Hepatocyte (in vitro differentiated cells): ENCODE measurements at places on chromosomes 7 and 10.

DNA sequence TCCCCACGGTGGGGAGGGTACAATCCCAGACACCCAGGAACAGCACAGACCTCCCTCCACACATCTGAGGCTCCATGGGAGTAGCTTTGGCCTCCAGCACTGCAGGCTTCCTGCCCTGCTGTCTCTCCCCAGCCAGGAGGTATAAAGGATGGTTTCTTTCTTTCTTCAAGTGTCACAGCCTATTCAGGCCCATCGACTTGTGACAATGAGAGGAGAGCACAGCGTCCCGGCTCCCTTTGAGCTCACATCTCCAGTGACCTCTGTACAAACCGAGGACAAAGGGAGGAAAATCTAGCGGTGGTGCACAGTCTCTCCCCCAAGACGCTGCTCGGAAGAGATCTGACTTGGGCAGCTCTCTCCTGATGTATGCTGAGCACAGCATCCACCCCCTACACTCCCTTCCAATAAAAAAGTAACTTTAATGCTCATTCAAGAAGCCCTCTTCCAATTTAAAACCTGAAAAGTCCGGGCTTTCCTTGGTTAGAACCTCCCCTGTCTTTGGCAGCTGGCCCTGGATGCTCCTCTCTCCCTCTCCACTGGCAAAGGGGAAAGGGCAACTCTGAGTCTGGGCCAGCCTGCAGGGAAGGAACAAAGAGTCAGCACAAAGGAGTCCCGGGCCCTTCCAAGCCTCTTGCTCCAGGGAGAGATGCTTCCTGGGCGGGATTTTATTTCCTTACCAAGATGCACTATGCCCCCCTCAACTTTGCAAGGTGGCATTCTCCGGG, 18.0 kb downstream of the CHST15 start:
- no peak for DNase-seq

GRCh38 chr10:123912871-123913270, 21.3 kb upstream of the CPXM2 start:
- DNase-seq = no peak

- DNase-seq = no peak
Measured at GRCh38 chr7:158476331-158476932, 111.2 kb downstream of the PTPRN2 start.

DNA sequence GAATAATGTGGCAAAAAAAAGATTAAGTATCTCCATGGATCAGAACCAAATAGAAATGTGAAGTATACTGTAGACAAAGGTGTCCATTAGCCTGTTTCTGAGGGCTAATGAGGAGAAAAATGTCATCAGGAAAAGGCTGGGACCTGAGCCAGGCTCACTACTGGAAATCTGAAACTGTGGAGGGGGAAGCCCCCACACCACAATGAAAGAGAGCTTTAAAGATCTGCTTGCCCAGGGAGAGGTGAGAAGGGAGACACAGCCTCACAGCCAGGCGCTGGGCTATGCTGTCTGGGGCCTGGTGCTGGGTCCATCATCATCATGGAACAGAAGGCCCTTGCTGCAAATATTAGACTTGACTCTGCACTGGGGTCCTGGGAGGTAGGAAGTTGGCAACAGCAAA, 90.4 kb downstream of the OSBPL3 start:
- no peak for DNase-seq

DNA sequence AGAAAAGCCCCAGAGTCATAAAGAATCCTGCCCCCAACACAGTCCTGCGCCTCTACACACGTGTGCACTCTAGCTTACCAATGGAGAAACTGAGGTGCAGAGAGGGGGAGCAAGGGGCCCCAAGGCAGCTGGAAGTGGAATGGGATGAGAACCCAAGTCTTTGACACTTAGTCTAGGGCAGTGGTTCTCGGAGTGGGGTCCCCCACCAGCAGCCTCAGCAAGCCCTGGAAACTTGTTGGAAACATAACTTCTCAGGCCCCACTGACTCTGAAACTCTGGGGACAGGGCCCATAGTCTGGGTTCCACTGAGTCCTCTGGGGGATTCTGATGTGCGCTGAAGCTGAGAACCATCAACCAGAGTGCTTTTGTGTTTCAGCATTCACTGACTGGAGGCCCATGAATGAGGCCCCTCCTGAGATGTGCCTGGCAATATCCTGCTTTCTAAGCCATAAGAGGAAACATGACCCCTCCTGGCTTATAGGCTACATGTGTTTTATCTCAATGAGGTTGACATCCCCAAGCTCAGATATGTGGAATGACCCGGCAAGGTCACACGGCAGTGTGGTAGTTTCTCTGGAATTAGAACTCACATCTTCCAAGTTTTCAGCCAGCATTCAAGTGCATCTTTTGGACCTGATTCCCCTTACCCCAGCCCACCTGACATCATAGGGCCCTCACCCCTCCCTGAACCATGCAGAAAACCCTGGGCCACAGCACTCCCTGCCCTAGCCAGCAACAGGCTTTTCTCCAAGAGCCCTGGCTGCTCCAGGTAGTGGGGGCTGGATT, 147.3 kb upstream of the PCBD1 start:
- DNase-seq = no peak

DNA sequence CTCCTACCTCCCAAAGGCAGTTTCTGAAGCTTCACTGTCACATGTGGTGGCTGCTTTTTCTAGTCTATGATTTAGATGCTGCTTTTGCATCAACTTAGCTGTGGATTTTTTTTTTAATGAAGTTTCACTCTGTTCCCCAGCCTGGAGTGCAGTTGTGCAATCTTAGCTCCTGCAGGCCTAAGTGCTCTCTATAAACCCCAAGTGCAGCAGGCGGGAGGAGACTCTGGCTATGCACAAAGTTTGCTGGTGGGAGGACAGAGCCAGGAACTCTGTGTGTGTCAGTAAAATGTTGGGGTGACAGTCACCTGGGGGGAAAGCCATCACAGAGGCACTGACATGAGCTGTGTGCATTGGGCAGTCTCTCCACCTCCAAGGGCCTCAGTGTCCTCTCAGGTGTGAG, 138.8 kb upstream of the FAM20C start:
- DNase-seq = no peak

DNA sequence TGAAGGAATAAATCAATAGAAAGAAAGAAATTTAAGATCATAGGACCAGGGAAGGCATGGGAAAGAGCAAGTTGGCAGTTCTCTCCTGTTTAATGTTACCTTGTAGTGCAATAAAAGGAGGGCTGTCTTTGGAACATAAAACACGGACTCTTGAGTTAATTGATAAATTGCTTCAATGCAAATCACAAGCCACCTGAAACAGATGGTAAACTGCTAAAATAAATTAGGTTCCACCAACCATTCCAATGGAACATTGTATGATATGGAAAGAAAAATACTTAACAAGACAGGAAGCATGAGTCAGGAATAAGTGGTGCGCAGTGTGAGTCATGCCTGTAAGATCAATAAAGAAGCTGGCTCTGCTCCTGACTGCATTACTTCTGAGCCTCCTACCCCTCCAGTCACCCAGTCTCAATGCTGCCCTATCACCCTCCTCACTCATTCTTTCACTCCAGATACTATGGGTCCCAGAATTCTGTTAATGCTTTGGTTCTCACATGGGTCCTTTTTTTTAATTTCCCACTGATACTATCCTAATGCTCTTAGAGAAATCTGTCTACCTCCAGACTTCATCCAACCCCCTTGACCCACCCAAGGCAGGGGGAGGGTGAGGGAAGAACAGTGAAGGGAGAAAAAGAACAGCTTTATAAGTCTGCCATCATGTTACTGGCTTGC, 78.9 kb downstream of the LRRC17 start:
- DNase-seq = peak; percentile 60

DNA sequence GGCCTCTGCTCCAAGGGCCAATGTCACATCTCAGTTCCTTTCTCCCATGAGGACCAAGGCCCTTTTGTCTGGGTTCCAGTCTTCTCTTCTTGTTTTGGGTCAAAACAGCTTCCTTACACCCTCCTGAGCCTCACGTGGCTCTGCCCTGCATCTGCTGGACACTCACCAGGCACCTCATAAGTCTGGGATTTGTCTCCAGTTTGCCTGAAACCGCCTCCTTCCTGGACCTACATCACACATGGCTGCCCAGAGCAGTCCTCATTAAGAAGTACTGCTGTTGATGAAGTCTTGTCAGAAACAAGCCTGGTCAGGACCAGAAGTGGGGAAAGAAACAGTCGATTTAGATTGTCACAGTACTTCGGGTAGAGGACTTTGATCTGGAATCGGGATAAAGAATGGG, 173.4 kb upstream of the BMPER start:
- no peak for DNase-seq

DNA sequence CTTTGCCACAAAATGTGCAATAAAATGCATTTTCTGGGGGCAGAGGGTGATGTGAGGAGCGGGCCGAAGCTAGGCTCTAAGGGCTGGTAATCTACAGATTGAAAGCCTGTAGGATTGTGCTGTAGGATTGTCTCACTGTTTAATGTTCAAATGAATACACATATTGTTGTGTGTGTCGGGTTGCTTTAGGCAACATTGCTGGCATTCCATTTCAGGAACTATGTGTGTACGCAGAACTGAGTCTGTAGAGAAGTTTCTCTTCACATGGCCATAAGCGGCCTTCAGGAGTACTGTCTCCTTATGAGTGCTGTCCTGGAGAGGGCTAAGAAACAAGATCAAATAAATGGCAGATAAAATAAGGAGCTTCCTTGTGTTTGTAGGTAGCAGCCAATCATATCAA, 540.2 kb downstream of the GATA3 start:
- no peak for DNase-seq

- DNase-seq = no peak
Measured at GRCh38 chr10:76306856-76307255, 875.4 kb downstream of the LRMDA start.

GRCh38 chr10:88198023-88198422, 334.6 kb downstream of the PTEN start:
- DNase-seq = no peak

- peak; percentile 74 for DNase-seq
Measured at GRCh38 chr7:84701524-84702306, 485.1 kb downstream of the SEMA3D start.

DNA sequence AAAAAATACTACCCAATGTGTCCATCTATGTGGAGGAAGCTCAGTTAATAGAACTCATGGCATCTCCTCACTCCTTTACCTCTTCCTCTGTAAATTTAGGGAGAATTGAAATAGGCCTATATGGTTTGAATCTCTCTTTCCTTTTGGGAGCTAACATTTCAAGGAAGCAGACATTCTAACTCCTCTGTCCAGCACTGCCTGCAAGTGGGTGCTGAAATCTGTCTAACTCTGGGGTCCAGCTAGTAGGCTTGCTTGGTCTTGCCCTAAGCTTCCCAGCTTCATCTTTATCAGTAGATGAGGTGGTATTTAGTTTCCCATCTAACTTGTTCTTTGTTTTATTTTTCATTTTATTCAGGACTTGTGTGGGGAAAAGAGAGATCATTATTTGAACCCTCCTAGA, 23.2 kb downstream of the CYCS start:
- no peak for DNase-seq

DNA sequence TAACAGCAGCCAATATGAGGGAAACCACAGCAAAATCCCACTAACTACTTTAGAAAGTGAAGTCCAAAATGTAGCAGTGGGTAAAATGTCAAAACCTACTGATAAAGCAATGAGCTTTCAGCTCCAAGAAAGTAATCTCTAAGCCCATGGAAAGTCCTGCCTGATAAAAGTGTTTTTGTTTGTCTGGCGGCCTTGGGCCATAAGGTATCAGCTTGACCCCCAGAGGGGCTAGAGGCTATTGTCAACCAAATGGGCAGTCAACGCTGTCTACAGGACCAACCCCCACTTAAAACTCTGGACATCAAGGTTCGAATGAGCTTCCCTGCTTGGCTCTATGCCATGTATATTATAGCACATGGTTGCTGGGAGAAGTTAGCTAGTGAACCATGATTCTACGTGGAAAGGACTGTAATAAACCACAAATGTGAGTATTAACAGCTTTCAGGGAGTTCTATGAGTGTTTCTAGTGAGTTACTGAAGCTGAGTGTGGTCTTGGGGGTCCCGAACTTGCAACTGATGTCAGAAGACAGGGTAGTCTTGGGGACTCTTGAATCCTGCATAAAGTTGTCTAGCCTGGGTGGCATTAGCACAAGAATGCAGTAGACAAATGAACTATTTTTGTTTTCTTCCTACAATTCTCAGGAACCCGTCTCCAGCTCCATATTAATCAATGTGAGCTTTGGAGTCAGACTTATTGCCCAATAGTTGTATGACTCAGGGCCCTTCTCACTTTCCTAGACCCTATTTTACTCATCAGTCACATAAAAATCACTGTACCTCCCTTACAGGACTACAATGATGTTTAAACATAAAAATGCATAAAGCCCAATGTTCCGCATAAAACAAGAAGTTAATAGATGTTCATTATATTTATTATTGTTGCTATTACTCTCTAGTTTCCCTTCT, 164.9 kb downstream of the DGKI start:
- DNase-seq = no peak

- DNase-seq = peak; percentile 16
Measured at GRCh38 chr10:62815381-62816075, 638 bp downstream of the EGR2 start.

- DNase-seq = no peak
Measured at GRCh38 chr7:31938650-31939049, 131.6 kb downstream of the PDE1C start.

DNA sequence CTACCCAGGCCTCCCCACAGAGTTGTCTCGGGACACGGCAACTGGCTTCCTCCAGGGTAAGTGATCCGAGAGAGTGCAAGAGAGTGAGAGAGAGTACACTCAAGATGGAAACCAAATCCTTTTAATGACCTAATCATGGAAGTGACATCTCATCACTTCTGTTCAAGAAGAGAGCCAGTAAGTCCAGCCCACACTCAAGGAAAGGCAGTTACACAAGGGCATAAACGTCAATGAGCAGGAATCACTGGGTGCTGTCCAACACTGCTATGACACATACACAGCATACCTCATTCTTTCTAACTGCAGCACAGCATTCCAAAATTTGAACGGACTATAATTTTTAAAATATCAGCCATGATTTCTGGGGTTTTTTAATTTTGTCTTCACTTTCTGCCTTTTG, 29.3 kb upstream of the OSBPL3 start:
- DNase-seq = no peak

DNA sequence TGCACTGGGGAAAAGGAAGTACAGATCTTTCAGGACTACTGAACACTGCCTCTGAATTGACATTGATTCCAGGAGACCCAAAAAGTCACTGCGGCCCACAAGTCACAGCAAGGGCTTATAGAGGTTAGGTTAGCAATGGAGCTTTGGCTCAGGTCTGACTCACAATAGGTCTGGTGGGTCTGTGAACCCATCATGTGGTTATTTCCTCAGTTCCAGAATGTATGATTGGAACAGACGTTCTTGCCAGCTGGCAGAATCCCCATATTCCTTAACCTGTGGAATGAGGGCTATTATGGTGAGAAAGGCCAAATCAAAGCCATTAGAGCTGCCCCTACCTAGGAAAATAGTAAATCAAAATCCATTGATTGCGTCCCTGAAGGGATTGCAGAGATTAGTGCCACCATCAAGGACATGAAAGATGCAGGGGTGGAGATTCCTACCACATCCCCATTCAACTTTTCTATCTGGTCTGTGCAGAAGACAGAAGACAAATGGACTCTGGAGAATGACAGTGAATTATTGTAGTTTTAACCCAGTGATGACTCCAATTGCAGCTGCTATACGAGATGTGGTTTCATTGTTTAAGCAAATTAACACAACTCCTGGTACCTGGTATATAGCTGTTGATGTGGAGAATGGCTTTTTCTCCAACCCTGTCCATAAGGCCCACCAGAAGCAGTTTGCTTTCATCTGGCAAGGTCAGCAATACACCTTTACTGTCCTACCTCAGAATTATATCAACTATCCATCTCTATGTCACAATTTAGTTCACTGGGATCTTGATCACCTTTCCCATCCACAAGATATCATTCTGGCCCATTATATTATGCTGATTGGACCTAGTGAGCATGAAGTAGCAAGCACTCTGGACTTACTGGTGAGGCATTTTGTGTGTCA, 44.5 kb upstream of the PIK3CG start:
- no peak for DNase-seq

- DNase-seq = no peak
Measured at GRCh38 chr7:54827734-54828133, 68.7 kb upstream of the SEC61G start.
